ENCODE measurements at places on chromosomes 13 and 19.

GRCh38 chr19:35330475-35330874 lies 1.5 kb downstream of the CD22 start:
- no peak for DNase-seq

DNA sequence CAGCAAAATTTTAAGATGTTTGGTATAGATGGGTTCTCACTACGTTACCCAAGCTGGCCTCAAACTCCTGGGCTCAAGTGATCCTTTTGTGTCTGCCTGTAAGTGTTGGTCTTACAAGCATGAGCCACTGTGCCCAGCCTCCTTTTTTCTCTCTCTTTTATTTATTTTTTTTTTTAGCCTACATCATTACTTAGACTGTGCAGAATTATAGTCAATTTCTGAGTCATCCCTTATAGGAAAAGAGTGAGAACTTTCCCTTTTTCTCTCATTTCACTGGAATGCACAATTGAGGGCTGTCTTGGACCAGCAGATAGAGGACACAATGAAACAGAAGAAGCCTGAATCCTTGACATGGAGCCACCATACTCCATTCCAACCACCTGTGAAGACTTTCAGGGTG lies 13.3 kb downstream of the TSKS start:
- no peak for DNase-seq

- DNase-seq, result no peak
Measured at GRCh38 chr13:100767192-100767591, 92.6 kb upstream of the TMTC4 start.

GRCh38 chr19:49492573-49493405 lies 3.4 kb upstream of the RPS11 start:
- no peak for DNase-seq

DNA sequence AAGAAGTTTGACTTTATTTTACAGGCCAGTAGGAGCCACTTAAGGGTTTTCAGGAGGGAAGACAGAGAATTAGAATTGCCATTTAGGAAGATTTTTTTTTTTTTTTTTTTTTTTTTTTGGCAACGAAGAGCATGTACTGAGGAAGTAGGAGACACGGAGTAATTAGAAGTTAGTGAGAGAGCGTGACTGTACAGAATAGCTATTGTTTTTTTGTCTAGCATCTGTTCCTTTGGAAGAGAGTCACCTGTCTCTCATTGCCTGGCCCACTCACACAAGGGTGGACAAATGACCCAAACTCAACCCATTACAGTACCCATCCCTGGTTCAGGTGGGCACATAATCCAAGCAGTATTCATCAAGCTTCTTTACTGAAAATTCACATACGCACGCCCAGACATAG lies 166.7 kb downstream of the LACC1 start:
- no peak for DNase-seq

- DNase-seq, result no peak
Measured at GRCh38 chr13:98458431-98458830, 118.5 kb downstream of the STK24 start.

- no peak for DNase-seq
Measured at GRCh38 chr13:79870766-79871165, 389.8 kb downstream of the NDFIP2 start.

DNA sequence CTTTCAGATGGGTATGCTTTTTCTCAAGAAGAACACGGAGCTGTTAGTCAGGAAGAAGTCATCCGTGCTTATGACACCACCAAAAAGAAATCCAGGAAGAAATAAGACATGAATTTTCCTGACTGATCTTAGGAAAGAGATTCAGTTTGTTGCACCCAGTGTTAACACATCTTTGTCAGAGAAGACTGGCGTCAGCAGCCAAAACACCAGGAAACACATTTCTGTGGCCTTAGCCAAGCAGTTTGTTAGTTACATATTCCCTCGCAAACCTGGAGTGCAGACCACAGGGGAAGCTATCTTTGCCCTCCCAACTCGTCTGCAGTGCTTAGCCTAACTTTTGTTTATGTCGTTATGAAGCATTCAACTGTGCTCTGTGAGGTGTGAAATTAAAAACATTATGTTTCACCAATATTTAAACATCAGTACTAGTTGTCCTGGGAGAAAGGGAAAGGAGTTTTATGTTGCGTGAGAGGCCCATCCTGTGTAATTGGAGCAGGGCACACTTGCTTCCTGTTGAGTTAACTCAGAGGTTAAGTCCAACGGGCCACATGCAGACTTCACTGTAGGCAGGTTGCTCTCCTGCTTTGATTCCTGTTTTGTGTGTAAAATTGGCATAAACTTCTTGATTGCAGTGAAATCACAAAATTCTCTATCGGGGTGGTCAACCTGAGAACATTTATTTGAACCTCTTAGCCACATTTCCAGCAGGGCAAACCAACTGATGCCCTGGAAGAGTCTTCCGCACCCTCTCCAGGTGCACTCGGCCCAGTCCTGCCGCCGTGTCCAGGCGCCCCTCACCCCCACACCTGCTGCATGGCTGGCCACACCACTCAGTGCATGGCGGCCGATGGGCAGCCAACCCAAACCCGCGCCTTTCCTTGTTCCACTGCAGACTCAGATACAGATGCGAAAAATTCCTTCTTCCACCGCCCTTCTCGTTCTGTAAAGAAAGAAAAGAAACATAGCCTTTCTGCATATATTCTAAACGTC lies 31.6 kb downstream of the SHISA2 start:
- DNase-seq, result no peak

GRCh38 chr13:63044589-63045313 lies 1629.1 kb upstream of the PCDH20 start:
- no peak for DNase-seq

- DNase-seq, result no peak
Measured at GRCh38 chr19:45955905-45956608, 17.6 kb downstream of the NOVA2 start.

DNA sequence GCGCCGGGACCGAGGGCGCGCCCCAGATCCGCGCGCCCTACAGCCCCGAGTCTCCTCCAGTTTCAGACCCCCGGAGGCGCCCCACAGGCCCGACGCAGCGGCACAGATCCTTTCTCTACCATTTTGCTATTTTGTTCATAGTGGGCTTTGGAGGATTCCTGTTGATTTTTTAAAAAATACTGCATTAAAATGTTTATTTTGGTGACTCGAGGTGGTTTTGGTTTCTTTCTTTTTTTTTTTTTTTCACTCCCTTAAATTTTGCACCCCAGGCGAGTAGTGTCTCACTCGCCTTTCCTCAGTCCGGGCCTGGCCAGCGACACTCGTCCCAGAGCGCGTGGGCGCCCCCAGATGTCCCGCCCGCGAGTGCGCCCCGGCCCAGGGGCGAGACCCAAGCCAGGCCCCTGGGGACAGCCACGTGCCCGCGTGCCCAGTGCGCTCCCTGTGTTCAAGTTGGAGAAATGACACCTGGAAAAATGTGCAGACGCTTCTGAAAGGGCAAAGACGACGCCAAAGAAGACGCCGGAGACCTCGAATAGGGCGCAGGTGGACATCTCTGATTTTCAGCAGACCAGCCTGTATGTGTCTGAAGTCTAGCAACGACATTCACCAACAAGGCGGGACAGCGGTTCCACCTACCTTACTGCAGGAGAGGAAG lies 471 bp upstream of the INSR start:
- no peak for DNase-seq

GRCh38 chr13:112971288-112971643 lies 2.3 kb downstream of the MCF2L start:
- no peak for DNase-seq

DNA sequence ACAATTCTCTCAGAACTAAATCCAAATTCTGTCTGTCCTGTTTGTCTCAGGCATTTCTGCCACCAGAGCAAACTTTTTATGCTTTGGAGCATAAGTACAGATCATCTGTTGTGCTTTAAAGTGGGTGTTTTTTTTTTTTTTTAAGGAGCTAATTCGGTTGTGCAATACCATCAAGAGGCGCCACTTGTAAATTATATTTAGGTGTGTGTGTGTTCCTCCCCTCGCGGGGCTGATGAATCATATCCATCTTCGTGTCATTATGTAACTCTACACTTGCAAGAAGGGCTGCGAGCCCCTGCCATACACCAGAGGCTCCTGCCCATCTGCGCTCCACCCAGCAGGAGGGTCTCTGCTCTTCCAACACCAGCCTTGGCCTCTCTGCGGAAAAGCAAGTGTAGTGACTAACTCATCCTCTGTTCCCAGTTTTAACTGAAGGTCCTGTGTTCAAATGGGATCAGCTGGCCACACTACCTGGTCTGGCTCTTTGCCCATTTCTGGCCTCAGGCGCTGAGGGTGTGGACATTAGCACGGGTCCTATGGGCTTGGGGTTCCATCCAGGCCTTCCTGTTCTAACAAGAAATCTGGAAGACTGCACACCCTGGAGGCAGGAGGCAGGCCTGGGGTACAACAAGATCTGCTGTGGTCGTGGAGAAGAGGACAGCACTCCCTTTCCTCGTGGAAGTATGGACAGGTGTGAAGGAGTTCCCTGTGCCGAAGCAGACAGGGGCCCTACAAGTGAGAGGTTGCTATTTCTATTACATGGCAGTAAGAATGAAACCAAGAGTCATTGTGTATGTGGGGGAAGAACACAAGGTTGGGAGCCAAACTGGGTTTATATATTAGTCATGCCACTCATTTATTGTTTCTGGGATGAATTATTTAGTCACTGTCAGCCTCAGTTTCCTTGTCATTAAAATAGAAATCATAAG lies 96.1 kb upstream of the MBNL2 start:
- no peak for DNase-seq

DNA sequence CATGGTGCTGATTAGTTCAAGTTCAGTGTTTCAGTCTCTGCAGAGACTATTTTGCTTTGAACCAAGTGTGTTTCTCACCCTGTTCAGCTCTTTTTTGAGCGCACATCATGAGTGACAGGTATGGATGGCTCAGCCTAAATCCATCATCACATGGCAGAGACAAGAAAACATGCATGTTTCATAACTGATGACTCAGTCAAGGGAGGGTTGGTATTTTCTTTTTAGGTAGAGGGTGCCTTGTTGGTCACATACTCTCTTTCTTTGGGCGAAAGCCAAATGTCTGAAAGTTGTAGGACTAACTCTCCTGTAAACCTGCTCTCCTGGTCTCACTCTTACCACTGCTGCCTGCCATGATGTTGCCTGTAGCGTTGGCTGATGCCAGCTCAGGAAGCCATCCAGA lies 48.1 kb upstream of the RAP2A start:
- DNase-seq, result no peak

DNA sequence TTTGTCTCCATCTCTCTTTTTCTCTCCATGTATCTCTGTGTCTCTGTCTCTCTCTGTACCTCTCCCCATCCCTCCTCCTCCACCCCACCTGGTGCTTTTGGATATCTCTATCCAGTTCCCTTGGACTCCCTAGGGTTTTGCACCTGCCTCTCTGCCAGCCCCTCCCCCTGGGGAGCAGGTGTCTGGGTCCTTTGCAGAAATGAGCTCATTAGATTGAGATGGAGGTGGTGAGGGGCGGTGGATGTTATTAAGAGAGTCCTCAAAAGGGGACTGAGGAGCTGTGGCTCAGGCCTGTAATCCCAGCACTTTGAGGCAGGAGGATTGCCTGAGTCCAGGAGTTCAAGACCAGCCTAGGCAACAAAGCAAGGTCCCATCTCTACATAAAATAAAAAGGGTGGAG lies 2.1 kb downstream of the KCNN4 start:
- no peak for DNase-seq

DNA sequence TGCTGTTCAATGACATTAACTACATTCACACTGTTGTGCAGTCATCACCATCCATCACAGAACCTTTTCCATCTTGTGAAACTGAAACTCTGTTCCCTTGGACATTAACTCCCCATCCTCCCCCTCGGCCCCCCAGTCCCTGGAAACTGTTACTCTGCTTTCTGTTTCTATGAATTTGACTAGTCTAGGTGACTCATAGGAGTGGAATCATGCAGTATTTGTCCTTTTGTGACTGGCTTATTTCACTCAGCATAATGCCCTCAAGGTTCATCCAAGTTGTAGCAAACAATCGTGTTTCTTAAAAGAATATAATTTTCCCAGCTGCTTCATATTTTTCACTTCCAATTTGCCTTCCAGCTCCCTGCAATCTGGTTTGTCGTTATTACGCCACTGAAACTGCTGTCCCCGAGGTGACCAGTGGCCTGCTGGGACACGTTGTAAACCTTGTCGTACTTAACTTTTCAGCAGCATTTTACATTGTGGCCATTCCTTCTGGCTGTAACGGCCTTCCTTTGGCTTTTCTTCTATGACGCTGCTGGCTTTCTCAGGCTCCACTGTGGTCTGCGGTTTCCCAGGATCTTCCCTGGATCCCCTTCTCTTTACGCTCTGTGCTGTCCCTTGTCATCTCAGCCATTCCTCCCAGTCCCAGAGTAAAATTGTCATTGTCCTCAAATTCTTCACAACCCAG lies 74.0 kb downstream of the DHRS12 start:
- DNase-seq, result no peak

DNA sequence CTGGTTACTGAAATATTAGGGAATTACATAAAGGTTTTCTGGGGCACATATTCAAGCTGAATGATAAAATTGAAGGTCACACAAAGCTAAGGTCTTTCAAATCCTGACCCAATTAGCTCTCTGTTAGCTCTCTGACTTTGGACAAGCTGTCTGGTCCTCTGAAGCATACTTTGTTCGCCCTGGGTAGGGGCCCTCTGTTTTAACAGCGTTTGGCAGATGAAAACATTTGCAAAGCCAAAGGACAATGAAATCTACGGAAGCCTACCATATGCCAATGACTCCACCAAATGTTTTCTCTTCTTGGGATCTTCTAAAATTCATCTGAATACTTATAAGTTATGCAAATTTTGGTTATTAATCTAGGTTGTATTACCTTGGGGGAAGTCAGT lies 14.5 kb upstream of the GJA3 start:
- no peak for DNase-seq

DNA sequence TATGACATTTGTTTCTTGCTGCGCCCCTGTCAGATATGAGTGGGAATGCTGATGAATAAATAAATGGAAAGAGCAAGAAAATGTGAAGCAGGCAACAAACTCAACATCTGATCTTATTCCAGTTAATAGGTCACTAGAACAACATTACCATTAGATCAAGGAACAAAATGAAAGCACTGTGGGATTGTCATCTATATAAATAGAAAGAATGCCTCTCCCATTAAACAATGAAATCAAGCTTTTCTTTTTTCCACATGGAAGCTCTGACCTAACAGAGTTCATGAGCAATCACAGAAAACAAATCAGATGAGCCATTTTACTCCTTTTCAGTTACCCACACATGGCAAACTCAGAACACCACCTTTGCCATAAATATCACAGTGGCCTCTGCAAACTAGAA lies 354.8 kb downstream of the SUCLA2 start:
- no peak for DNase-seq

DNA sequence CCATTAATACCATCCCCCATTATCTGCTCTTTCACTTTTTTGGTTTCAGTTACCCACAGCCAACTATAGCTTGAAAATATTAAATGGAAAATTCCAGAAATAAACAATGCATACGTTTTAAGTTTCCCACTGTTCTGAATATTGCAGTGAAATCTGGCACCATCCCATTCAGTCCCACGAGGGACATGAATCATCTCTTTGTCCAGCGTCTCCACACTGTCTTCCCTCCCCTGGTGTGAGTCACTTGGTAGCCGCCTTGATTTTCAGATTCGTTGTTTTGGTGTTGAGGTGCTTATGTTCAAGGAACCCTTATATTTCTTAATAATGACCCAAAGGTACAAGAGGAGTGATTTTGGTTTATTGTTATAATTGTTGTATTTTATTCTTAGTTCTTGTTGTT lies 246.1 kb downstream of the DCT start:
- no peak for DNase-seq
